ENCODE measurements at places on chromosomes 2 and 18. TPM values are rescaled to one million over a fixed set of nuclear protein-coding genes. Genes with fewer than 3 reads are reported as not detected.

TTR gene
- total RNA-seq, result not detected

FBLN7 gene
- total RNA-seq, result 1.3 TPM

APLF gene
- 6.4 TPM for total RNA-seq

GPR45 gene
- total RNA-seq, result not detected

ASIC4 gene
- under 0.01 TPM for total RNA-seq

METTL8 gene
- total RNA-seq, result 14.2 TPM

- peak; percentile 77 for DNase-seq
These were observed 135.9 kb downstream of the VAPA start for GRCh38 chr18:10049747-10050146.

- peak; percentile 10 for DNase-seq
These were observed 60.3 kb downstream of the VRK2 start for GRCh38 chr2:58106896-58107295.

DNA sequence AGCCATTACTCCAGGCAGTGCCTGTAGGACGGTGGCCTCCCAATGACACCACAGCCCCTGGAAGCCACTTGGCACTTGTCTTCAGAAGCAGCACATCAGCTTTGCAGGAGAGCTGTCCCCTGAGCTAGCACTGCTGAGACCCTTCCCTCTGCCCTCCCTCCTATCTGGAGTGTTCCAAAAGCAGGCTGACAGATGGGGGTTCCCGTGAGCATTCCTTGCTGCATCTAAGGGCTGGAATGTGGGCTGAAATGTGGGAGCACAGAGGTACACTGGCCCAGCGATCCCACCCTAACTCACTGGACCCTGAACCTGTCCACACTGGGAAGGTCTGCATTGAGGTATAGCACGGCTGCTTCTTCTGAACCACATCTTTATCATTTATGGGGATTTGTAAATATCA, 230.1 kb downstream of the ANAPC1 start:
- no peak for DNase-seq

GRCh38 chr18:55592106-55592505, 4.1 kb upstream of the TCF4 start:
- DNase-seq, result no peak

- no peak for DNase-seq
These were observed 409.5 kb upstream of the POU3F3 start for GRCh38 chr2:104444392-104444791.

DNA sequence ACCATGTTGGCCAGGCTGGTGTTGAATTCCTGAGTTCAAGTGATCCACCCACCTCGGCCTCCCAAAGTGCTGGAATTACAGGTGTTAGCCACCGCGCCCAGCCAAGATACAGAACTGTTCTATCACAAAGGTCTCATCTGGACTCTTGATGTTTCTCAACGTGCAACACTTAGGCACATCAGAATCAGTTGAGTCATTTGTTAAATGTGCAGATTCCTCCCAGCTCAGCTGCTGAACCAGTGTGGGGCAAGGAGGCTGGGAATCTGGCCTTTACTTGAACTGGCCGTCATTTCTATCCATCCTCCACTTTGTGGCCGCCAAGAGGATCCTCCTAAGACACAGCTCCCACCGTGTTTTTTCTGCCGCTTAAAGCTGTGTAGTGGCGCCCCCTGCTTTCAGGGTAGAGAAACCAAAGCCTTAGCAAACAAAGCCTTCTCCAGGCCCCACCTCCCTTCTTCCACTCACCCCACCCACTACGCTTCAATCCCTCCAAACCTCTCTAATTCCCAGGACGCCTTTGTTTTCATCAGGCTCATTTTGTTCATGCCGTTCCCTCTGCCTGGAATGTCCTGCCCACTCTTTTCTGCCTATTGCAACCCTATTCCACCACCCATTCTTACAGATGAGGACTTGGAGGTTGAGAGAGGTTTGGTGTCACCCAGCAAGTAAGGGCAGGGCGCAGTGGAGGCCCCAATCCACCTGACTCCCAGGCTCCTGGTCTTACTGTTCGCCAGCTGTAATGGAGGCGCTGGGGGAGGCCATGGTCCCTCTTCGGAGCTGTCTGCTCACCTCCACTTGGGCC, 776 bp upstream of the SPEG start:
- DNase-seq, result peak; percentile 69

- DNase-seq, result no peak
These were observed 134.3 kb downstream of the ZNF236 start for GRCh38 chr18:76956648-76957047.

- peak; percentile 30 for DNase-seq
These were observed 41.1 kb downstream of the FEZ2 start for GRCh38 chr2:36556842-36557241.

- DNase-seq, result no peak
These were observed 194.8 kb downstream of the TPGS2 start for GRCh38 chr18:36633961-36634412.

- DNase-seq, result no peak
These were observed 90.6 kb upstream of the ARL4C start for GRCh38 chr2:234587341-234588053.

- DNase-seq, result no peak
These were observed 72.6 kb upstream of the ZNF532 start for GRCh38 chr18:58792086-58792485.

DNA sequence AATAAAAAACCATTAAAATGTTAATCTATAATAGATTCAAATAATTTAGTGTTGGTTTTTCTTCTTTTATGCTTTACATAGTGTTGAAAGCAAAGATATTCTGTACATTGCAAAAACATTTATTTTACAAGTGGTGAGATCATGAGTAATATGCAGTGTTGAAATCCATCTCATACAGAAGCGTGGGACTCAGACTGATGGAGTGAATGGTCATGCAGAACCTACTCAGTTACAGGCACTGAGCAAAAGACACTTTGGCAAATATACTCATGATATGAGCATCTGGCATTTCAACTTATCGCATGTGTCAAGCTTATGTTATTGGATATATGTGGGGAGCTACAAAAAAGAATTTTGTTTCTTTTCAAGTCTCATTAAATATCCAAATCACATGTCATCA, 620.2 kb upstream of the NETO1 start:
- DNase-seq, result no peak

GRCh38 chr2:228798458-228799207, 472.5 kb downstream of the PID1 start:
- DNase-seq, result peak; percentile 80

GRCh38 chr18:58257461-58257860, 213.4 kb downstream of the NEDD4L start:
- DNase-seq, result peak; percentile 43

GRCh38 chr2:33488715-33489540, 12.5 kb downstream of the RASGRP3 start:
- DNase-seq, result no peak
